ENCODE measurements at places on chromosomes 2 and 18.

GRCh38 chr2:98313492-98314250 is 32.6 kb upstream of the CNGA3 start:
- DNase-seq: no peak

DNA sequence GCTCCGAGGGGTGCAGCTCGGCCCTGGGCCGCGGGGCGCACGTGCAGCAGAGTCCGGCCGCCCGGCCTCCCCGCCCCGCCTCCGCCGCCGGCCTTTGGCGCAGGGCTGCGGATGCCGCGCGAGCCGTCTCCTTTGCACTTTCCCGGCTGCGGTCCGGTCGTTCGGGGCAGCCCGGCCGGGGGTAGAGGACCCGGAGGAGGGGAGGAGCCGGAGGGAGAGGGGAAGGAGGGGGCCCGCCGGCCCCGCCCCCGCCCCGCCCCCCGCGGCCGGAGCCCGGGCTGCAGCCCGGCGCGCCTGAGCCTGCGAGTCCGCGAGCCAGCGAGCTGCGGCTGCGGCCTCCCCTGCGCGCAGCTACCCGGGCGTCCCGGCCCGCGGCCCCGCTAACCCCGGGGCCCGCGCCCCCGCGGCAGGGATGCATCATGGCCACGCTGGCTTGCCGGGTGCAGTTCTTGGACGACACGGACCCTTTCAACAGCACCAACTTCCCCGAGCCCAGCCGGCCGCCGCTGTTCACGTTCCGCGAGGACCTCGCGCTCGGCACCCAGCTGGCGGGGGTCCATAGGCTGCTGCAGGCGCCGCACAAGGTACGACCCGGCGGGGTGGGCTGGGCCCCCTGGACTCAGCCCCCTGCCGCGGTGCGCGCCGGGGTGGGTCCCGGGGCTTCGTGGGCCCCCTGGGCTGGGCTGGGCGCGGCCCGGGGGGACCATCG is at the start of gene FHOD3:
Gene FHOD3 (plus strand): TSS at position 297 of the 709 bp plus-strand sequence. CDS start 123 bp downstream, at position 420.
- peak; percentile 83 for DNase-seq

GRCh38 chr18:390741-391478 is 109.6 kb downstream of the COLEC12 start:
- DNase-seq: no peak

- DNase-seq: no peak
These were observed 19.9 kb upstream of the BCL2L11 start for GRCh38 chr2:111100765-111101162.

DNA sequence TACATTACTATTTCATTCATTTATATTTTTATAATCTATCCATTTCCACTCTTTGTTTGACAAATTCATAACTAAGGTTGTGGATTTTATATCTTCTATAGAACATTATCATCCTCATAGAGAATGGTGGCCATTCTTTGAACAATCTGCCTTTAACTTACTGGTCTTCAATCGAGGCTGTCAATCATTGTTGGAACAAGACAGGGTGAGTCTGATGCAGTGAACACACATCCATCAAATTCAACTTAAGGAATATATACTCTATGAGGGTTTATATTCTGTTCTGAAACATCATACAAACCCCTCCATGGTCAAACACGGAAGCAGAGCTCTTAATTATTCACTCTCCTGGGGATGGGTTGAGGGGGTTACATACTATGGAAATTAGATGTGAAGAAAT is 28.3 kb upstream of the KLF7 start:
- no peak for DNase-seq

GRCh38 chr2:201765799-201766198 is 14.9 kb downstream of the ALS2 start:
- no peak for DNase-seq

GRCh38 chr2:24588294-24588693 is 97.2 kb downstream of the NCOA1 start:
- DNase-seq: no peak

DNA sequence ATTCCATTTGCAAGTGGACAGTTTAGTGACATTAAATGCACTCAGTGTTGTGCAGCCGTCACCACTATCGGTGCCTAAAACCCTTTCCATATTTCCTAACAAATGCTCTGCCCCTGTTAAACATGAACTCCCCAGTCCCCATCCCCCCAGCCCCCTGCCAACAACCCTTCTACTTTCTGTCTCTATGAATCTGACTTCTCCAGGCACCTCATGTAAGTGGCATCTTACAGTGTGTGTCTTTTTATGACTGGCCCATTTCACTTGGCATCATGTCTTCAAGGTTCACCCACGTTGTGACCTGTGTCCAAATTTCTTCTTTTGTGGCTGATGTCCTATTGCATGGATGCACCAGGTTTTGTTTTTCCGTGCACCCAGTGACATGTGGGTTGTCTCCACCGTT is 140.9 kb upstream of the GPC1 start:
- DNase-seq: no peak

GRCh38 chr2:120461092-120461491 is 115.2 kb downstream of the INHBB start:
- no peak for DNase-seq

DNA sequence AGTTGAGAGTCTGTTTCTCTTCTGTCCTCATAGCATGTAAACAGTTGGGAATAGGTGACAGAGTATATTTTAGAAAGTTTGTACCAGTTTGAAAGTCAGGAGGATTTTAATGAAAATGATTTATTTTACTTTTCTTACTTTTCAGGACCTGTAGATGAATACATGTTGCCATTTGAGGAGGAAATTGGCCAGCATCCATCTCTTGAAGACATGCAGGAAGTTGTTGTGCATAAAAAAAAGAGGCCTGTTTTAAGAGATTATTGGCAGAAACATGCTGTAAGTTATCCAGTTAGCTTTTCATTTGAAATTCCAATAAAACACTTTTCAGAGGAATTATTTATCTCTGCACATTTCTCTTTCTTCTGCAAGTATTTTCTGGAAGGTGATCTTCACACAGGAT is 81.1 kb downstream of the ACVR2A start:
- DNase-seq: no peak

DNA sequence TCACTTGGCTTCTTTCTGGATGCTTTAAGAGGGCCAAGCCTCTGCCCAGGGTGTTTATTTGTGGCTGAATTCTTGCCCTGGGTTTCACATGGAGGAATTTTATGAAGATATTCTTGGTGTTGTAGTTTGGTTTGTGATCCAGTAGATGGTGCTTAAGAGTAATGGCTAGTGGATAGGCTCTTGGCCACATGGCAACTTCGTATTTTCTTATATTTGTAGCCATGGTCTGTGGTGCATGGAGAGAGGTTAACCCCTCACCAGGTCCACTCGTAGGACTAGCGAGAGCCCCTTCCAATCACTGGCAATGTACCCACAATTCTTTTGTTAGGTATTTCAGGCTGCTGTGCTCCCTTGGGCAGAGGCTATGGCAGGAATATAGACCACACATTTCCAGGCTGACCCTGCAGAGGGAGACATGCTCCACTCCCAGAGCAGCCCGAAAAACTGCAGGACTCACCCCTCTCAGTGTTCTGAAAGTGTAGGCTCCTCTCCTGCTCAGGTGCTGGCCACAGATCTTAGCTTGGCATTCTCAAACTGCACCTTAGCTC is 582.1 kb upstream of the SETBP1 start:
- DNase-seq: no peak

GRCh38 chr2:85016446-85016845 is 45.5 kb downstream of the KCMF1 start:
- no peak for DNase-seq

DNA sequence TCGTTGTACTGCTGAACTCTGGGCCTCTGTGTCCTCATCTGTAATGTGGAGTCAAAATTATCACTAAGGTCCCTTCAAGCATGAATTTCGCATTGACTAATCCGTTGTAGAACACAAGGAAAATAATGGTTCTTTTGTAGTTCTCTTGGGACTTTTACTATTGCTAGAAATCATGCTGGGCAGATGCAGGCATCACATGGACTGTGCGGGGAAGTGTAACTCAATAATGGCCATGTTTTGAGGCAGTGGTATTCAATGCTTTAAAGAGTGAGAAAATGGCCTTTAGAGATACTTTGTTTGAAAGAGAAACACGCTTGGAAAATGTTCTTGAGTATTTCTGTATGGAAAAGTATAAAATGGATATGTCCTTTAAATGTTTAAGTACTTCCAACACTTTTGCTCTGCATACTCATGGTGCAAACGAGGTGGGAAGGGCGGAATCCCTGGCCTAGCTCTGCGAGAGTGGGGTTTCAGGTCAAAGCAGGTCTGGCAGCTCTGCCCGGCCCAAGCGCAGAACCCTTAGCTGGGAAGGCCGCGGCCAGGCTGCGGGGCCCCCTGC is 117.3 kb upstream of the MSTN start:
- DNase-seq: no peak

DNA sequence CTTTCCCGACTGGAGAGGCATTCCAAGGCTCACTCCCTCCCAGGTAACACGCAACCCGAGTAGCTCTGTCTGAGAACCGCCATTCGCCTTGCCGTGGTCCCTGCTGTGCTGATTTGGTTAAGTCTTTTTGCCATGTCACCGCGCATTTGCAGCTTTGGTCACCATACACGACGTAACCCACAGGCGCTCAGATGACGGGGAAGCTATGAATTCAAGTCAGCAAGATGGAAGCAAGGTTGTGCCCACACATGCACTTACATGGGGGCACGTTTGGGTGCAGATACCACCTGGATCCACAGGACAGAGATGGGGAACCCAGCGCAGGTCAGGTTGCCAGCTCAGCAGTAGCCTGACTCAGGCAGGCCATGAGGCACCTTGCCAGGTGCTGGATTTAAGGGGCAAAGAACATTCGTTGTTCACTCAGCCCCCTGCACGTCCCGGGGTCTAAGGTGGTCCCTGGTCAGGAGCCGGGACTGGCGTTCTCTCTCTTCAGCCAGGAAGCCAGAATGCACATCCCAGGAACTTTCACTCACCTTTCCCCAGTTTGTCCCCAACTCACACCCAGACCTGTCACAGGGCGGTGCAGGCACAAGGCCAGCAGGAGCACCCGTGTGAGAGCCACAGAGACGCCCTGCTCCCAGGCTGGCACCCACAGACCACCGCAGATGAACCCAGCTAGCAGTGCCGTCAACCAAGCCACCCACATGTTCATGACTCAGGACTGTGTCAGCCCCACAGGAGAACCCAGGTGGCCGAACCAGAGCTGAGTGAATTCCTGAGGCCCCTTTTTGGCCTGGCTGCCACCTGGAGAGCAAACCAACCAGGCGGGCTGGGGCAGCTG is 19.9 kb downstream of the SNED1 start:
- DNase-seq: no peak

- no peak for DNase-seq
These were observed 26.8 kb downstream of the MAPK4 start for GRCh38 chr18:50586710-50587109.

GRCh38 chr2:239137898-239138283 is 262.9 kb downstream of the HDAC4 start:
- no peak for DNase-seq

- DNase-seq: no peak
These were observed 53.7 kb downstream of the CWC22 start for GRCh38 chr2:179953359-179953758.

DNA sequence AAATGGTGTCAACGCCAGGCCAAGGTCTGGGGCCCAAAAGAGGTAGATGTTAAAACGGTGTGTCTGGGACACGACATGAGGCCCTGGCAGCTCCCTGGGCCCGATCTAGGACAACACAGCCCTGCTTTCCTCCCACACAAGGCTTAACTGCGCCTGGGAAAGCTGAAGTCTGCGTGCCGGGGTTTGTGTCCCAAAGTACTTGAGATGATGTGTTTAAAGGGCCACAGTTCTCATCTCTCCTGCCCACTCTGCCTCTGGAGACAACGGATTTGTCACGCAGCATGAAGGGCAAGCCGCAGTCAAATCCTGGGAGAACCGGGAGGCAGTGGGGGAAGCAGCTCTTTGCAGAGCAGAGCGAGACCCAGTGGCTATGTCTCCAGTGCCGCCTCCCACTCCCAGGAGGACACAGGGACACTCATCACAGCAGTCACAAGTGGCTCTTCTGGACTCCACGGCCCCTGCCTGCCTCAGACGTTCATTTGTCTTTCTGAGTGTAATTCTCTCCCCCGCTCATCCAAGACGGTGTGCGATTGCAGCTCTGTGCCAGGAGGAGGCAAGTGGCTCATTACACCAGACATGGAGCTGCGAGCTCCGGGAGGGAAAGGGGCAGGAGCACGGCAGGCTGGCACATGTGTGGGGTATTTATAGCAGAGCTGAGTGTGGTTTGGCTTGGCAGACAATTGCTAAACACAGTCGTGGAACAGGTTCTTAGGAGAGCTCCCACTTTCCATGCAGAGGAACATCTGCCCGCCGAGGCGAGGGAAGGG is 57.7 kb upstream of the SEMA4C start:
- peak; percentile 75 for DNase-seq

GRCh38 chr2:5699963-5700362 is 7.8 kb downstream of the SOX11 start:
- DNase-seq: no peak

- no peak for DNase-seq
These were observed 49.3 kb downstream of the MTERF4 start for GRCh38 chr2:241052677-241053360.

DNA sequence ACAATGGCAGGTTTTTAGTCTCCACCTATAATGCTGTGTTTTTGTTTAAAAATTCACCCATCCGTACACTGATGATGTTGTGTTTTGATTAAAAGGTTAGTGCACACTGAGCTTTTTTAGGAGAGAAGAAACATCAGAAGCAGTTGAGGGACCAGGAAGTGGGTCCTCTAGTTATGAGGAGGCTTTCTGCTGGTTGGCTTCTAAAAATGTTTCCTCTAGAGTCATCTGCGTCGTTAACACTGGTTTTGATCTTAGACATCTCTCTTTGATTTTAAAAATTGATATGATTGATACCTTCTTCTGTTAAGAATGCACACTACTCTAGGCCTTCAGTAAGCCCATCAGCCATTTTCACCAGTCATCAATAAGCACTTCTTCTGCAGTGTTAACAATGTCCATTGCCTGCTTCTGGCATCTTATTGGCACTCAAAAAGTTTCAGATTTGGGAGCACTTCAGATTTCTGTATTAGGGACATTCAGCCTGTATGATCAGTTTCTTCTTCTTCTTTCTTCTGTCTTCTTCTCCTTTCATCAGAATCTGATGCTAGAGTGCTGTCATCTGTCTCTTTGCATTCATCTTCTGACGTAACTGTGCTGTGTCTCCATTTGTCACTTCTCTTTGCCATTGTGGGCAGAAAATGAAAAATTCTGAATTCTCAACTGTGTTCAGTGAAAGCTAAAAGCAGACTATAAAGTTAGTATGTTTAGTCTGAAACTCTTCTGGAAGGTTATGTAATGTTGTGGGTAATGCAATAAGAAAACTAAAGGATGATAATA is 56.3 kb downstream of the PHLPP1 start:
- no peak for DNase-seq

- peak; percentile 34 for DNase-seq
These were observed 249.4 kb upstream of the KLHL29 start for GRCh38 chr2:23135481-23136100.

All from left hindlimb (tissue), 1 donor.